ENCODE measurements at places on chromosomes 6 and 20.

DNA sequence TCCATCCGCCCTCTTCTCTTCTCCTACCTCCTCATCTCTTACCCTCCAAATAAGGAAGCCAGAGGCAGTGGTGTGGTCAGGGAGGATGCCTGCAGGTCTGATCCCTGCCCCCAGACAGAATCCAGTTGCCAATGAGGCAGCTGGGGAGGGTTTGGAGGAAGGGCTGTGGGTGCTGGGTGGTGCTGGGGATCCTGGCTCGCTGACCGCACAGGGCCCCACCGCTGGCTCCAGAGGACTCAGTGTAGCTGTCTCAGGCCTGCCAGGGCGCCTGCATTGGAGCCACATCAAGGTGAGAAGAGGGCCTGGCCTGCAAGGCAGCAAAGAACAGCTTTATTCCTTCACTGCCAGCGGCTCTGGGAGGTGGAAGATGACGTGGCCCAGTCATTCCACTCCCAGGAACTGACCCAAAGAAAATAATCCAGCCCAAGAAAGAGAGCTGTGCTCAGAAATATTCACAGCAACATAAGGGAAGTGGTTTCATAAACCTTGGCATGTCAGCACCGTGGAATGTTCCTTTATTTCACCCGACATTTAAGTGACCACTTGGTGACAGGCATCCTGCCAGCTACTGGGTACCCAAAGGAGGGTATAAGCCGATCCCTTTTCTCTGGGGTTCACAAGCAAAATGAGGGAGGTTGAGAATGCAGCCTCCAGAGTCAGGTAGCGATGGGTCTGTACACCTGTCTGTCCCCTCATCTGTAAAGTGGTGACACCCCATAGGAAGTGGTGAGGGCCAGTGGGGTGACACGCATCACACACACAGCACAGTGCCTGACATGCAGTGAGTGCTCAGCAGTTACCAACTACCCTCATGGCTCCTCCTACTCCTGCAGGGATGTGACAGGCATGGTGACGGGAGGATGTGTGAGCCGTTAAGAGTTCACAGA, 125.1 kb downstream of the SNX5 start:
- no peak for DNase-seq

DNA sequence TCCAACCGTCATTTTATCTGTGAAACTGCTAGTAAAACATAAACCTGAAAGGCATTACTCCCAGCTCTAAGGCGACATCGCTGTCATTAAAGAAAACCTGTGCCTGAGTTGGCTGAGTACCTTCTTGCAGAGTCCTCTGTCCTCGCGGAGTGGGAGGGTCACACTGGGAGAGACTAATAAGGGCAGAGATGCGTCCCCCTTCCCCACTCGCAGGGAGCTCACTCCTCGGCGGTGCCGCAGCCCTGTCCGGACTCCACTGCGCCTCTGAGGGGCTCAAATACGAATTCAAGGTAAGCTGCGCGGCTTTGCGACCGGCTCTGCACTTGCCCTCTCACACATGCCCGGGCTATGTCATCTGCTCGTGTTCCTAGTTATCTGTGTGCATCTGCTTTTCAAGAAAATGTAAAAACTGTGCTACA, at the start of gene COL19A1:
Gene COL19A1, plus strand, starts transcription at position 206 of the 419 bp plus-strand sequence. CDS start 13,012 bp downstream, outside the sequence.
- no peak for DNase-seq

DNA sequence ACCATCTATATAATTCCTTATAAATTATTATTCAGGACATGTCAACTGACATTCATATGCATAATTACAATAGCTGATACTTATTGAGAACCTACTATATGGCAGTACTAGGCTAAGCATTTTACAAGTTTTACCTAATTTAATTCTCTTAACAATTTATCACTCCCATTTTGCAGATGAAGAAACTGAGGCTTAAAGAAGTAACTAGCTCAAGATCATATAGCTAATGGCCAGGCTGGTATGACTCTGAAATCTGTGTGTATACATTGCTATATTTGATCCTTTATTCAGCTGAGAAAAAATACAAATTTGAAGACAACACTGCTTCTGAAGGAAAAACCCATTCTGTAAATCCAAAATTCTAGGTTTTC, 85.0 kb downstream of the CRYBG1 start:
- DNase-seq = no peak

GRCh38 chr6:23688650-23689049, 437.4 kb upstream of the NRSN1 start:
- DNase-seq = no peak

DNA sequence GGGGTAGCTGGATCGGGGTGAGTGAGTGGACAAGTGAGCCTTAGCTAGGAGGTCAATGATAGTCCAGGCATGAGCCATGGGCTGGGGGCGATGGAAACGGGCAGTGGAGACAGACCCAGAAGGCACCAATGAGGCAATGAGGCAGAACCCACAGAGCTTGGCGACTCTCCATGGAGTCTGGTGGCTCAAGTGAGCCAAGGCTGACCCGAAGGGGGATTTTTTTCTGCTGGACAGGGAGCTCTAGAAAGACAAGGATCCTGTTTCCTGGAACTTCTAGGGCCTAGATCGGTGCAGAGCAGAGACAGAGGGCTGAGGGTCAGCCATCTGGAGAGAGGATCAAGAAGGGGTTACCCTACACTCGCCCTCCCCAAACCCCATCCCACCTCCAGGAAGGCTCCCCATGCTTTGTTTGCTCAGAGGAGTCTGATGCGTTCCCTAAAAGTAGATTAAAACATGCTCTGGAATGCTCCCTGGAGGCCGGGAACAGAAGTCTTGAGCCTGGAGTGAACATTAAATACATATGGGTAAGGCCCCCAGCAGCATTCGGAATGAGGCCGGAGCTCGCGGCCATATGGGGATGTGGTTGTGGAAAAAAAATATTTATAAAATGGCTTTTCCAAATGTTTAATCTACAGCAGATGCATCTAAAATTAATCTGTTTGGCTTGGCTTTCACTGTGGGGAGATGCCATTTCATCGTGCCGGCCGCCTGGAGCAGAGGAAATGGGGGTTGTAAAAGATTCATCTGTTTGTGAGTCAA, 237.8 kb upstream of the PMEPA1 start:
- no peak for DNase-seq

GRCh38 chr20:16615199-16615598, 42.0 kb upstream of the KIF16B start:
- no peak for DNase-seq

DNA sequence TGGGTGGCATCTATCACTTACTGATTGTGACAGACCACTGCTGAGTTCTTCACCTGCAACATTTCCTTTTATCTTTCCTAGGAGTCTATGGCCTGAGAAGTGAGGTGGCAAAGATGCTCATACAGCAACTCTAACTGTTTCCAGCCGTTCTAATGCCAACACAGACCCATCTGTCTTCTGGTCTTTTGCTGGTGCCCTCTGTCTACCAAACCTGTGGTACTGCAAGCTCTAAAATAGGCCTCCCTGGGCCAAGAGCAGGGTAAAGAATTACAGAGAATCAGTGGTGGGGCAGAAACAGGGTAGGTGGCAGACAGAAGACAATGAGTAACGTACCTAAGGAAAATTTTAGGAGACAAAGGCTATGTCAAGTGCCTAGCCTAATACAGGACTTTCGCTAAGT, 611.0 kb upstream of the FLRT3 start:
- peak; percentile 47 for DNase-seq

DNA sequence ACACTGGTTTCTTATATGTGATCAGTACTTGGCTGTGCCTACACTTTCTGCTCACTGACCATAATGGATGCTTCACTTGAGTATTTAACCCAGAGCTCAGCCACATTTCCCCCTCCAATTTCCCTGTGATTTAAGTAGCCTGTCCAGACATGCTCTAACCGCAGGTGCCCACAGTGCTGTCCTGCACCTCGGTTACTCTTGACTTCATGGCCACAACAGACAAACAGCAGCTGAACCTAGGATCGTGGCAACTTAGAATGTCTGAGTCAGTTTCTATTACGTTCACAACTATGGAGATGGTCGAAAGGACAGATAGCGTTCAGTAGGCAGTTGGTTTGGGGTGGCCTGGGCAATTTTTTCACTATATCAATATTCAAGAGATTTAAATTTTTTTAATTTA, 306.9 kb upstream of the SGK1 start:
- DNase-seq = no peak

DNA sequence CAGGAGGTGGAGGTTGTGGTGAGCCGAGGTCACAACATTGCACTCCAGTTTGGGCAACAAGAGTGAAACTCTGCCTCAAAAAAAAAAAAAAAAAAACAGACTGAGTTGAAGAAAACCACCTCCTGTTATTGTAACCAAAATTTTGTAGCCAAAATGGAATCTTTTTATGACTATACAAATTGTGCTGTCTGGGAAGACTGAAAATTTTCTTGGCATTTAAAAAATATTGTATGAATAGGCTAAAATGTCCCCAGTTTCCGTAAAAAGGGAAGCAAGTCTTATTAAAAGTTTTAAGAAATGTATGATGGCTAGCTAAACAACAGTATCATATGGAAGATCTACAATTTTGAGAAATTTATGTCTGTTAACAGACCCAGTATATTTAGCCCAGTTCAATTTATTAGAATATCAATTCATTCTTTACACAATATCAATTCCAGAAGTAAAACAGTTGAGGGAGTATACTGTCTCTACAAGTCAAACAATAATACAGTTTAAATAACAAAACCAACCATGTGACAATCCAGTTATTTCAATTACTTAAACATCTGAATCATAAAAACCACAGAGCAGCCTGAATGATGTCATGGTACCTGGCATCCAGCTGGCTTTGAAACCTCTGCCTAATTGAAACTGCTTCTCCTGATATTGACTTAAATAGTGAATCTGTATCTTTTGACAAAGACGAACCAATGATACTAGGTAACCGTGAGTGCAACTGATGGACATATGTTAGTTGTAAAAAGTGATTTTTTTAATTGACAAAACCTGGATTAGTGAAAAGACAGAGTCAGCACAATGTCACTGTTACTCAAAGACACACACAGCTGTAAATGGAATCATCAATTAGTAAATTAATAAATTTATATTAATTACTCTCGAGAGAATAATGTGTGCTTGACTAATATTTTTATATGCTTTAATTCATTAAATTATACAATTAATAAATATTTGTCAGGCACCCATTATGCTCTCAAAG, 166.6 kb upstream of the MARCKS start:
- DNase-seq = no peak

DNA sequence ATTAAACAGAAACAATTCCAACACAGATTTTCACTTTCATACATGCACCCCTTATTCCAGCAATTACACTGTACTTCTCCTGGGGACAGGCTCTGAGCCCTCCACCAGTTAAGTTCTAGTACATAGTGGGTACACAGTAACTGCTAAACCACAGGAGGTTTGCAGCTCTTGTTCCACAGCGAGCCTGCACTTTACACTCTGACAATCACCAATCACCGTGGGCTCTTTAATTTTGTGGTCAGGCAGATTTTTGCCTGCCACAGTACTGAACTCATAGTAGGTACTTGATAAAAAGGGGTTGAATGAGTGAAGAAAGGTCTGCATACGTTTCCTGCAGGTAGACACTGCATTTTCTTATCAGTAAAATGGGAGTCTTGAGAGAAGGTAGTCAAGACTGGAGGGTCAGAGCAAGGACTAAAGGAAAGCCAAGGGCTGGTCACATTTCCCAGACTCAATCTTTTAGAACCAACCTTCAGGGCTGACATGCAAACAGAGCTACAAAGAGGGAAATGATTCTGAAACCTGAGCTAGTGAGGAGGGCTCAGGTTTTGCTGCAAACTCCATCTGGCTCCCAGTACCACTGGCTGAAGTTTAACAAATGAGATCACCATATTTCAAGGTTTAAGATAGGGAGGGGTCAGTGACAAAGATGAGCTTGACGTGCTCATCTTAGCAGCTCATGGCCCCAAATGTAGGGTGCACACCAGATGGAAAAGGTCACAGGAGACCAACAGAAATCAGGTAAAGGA, 404.6 kb downstream of the BTBD9 start:
- no peak for DNase-seq

DNA sequence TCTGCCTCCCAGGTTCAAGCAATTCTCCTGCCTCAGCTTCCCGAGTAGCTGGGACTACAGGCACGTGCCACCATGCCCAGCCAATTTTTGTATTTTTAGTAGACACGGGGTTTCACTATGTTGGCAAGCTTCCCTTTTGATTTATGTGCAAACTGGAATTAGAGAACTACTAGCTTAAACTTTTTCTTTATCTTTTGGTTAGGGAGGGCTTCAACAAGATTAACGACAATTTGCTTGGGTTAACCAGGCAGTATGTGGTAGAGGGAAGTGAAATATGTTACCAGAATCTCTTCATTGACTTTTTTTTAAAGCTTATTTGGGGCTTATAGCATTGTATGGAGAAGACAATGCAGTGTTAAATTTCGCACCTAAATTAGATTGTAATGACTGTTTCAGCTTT, 9.0 kb downstream of the MYO6 start:
- no peak for DNase-seq

- DNase-seq = no peak
Observed at GRCh38 chr20:380763-381580, 412 bp downstream of the TRIB3 start.

GRCh38 chr20:1388741-1389483, 3.9 kb downstream of the FKBP1A start:
- DNase-seq = no peak

- no peak for DNase-seq
Observed at GRCh38 chr20:63580796-63581461, 6.9 kb upstream of the HELZ2 start.

DNA sequence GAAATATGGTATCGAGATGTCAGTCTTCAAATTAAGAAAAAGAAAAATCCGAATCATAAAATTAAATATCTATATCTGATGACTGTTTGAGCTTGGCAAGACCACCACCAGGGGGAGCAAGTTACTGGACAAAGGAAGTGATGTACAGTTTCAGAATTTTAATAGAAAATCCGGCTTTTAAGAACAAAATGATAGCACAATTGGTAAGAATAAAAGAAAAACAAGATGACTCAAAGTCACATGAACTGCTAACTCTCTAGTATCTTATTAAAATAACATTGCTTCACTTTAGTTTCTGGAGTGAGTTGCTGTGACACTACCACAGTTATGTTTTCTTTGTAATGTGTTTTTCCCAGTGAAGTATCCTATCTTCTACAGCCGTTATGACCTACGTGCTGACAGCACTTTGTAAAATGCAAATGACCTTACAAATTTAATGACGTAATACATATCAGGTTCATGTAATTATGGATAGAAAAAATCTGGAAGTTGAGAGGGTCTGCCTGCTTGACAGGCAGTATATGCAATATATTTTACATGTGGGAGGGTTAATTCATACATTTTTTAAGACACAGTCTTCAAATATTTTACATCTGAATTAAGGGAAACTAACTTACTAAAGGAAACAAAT, 405.3 kb upstream of the HS3ST5 start:
- peak; percentile 65 for DNase-seq

Measured in pons (tissue), 1 donor.